ENCODE measurements at places on chromosomes 7 and 10.

GRCh38 chr7:138770904-138771303 lies 26.9 kb upstream of the TMEM213 start:
- no peak overlapping the region for H3K27ac ChIP-seq
- no peak for DNase-seq

DNA sequence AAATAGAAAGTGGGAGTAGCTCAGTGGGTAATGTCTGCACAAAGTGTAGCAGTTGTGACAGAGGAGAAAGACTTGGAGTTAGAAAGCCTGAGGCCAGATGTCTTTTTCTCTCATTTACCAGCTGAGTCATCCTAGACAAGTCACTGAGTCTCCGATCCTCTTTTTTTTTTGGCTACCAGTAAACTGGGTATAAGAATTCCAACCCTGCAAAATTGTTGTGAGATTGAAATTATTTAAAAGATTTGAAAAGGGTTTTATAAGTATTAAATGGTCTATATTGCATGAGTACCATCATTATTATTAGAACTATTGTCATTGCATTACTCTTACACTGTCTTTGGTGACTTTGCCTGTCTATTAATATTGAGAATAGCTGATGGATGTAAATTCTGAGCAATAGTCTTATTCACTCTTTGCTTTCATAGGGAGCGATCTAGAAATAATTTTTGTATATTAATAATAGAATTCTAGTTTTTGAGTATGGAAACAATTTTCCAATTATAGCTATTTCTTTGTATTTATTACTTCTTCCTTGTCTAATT lies 74.0 kb downstream of the ARID5B start:
- H3K27ac ChIP-seq: no peak overlapping the region
- no peaks in the 10 kb centered on the region for H3K27me3 ChIP-seq
- H3K4me1 ChIP-seq: peaks cover 58% of the 10 kb centered on the region
- H3K4me3 ChIP-seq: no peak overlapping the region

- H3K36me3 ChIP-seq: no peaks in the 10 kb centered on the region
- H3K27ac ChIP-seq: no peak overlapping the region
- peaks cover 68% of the 10 kb centered on the region for H3K27me3 ChIP-seq
- DNase-seq: no peak
- H3K4me3 ChIP-seq: no peak overlapping the region
- H3K4me1 ChIP-seq: no peaks in the 10 kb centered on the region
These were observed 39.2 kb upstream of the PSMG3 start for GRCh38 chr7:1609023-1609422.

DNA sequence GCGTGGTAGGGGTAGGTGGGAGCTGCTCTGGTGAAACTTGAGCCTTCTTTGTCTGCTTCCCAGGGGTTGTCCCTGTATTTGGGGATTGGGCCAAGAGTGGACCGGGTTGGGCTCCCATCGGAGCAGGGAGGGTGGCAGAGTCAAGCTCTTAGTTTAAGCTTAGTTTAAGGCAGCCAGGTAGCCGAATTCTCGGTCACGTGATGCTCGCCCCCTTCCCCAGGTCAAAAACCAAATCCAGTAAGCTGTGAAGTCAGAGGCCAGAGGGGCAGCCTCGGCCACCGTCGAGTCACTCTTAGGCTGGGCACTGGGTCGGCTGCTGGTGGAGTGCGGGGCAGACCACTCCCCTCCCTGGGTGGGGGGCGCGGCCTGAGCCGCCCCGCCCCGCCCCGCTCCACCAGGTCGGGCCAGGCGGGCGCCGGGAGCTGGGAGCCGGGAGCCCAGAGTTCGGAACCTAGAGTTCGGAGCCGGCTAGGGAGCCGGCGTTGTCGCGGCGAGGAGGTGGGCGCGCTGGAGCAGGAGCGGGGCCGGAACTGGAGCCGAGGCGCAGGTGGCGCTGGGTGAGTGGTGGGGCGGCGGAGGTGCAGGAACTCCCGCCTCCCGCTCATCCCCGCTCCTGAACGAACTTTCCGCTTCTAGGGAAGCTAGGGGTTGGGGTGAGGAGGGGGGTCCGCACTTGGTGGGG lies 2.8 kb upstream of the LZTS2 start:
- H3K36me3 ChIP-seq: no peaks in the 10 kb centered on the region
- H3K4me3 ChIP-seq: peak overlapping the region; percentile 60
- no peak for DNase-seq

GRCh38 chr10:79490400-79491142 lies 21.8 kb upstream of the EIF5AL1 start:
- H3K36me3 ChIP-seq: no peaks in the 10 kb centered on the region
- no peaks in the 10 kb centered on the region for H3K4me1 ChIP-seq
- no peak overlapping the region for H3K27ac ChIP-seq
- no peaks in the 10 kb centered on the region for H3K27me3 ChIP-seq

DNA sequence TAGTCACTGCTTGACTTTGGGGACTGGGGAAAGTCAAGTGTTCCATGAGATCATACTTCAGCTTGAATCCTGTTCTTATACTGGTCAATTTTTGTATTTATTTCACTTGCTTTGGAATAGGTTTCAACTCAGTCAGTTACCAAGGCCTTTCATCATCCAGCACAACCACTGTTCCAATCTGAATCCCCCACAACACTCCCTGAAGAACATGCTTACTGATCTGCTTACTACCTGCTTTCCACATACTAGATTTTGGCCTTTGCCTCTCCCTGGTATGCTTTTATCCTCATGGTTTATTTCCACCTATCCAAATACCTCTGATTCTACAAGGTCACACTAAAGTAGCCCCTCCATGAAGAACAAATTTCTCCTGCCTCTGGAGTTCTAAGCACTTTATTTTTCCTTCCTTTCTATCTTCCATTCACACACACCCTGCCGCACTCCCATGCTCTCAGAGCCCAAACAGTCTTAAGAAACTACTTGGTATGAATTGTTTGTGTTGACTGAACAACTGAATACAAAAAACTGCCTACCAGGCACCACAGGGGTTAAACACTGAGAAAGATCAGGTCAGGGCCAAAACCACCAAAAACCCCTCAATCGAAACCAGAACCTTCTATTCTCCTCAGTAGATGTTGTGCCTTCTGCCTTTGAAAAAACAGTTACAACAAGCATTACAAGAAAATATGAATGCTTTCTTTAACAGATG lies 178.1 kb downstream of the AVL9 start:
- DNase-seq: no peak
- no peaks in the 10 kb centered on the region for H3K4me1 ChIP-seq
- no peak overlapping the region for H3K27ac ChIP-seq

- no peaks in the 10 kb centered on the region for H3K27me3 ChIP-seq
- DNase-seq: no peak
- no peaks in the 10 kb centered on the region for H3K36me3 ChIP-seq
- no peak overlapping the region for H3K27ac ChIP-seq
- no peaks in the 10 kb centered on the region for H3K4me1 ChIP-seq
These were observed 24.1 kb downstream of the ANTXRL start for GRCh38 chr10:46310851-46311250.

- no peak for DNase-seq
- no peak overlapping the region for H3K27ac ChIP-seq
- no peaks in the 10 kb centered on the region for H3K27me3 ChIP-seq
These were observed 332.6 kb upstream of the GHITM start for GRCh38 chr10:83806717-83807116.

DNA sequence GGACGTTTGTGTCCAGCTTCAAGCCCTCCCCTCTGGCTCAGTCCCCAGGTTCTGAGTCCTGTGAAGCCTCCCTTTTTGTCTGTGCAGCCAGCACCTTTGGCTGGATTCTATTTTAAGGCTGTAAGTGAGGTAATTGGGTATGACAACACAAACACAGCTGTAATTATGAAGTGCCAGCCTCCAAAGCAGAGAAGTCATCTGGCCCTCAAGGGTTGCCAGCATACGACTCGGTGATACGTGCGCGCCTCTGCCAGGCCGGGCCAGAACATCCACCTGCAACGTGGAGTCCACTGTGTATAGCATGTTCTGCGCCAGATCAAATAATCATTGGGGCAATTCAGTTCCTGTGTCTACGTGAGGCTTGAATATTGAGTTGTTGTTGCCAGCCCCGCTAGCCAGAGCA lies 6.7 kb upstream of the FAM180A start:
- DNase-seq: no peak
- no peaks in the 10 kb centered on the region for H3K36me3 ChIP-seq
- H3K27ac ChIP-seq: no peak overlapping the region
- H3K4me3 ChIP-seq: no peak overlapping the region
- no peaks in the 10 kb centered on the region for H3K27me3 ChIP-seq

DNA sequence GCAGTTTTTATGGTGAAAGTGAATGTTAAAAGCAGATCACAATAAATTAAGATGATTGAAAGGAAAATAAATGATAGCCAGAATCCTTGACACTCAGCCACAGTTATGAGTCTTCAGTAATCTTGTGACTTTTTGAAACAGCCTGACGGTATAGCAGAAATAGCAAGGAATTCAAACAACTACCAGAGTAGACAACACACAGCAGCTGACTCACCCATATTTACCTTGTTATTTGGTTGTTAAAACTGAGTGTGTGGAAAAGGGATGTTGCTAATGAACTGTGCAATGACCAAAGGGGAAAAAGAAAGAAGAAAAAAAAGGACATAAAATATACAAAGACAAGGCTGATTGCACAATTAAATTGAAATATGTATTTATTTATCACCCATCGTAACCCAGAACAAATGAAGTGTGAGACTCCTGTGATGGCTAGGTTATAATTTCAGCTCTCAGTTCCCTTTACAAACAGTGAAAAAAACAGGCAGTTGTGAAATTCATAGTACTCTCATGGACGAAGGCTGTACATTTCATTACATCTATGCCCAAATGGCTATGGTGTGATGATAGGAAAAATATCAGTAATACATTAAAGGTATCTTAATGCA lies 1023.0 kb upstream of the SORCS1 start:
- H3K27ac ChIP-seq: no peak overlapping the region
- no peak for DNase-seq
- no peaks in the 10 kb centered on the region for H3K4me1 ChIP-seq
- no peaks in the 10 kb centered on the region for H3K36me3 ChIP-seq
- no peaks in the 10 kb centered on the region for H3K27me3 ChIP-seq

- no peaks in the 10 kb centered on the region for H3K27me3 ChIP-seq
- no peak overlapping the region for H3K4me3 ChIP-seq
- H3K36me3 ChIP-seq: no peaks in the 10 kb centered on the region
These were observed 76.6 kb downstream of the TCF7L2 start for GRCh38 chr10:113026679-113027078.

DNA sequence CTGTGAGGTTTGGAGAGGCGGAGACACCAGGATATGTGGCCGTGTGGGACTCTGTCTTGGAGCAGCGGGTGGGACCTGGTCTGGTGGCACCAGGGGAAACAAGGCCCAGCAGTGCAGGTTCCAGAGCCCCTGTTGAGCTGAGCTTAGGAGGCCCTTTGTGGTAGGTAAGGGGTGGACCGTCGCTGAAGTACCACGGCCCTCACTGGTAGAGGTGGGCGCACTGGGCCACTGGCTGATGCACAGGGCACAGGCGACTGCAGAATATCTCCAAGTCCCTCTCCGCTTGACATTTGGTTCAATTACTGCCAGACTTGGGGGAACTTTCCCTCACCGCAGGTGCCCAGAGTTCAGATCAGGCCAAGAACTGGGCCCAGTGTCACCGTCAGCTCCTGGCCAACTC lies 27.3 kb downstream of the DOCK1 start:
- no peaks in the 10 kb centered on the region for H3K4me1 ChIP-seq
- H3K27me3 ChIP-seq: no peaks in the 10 kb centered on the region
- no peak overlapping the region for H3K27ac ChIP-seq
- no peak overlapping the region for H3K4me3 ChIP-seq
- no peak for DNase-seq
- H3K36me3 ChIP-seq: no peaks in the 10 kb centered on the region

DNA sequence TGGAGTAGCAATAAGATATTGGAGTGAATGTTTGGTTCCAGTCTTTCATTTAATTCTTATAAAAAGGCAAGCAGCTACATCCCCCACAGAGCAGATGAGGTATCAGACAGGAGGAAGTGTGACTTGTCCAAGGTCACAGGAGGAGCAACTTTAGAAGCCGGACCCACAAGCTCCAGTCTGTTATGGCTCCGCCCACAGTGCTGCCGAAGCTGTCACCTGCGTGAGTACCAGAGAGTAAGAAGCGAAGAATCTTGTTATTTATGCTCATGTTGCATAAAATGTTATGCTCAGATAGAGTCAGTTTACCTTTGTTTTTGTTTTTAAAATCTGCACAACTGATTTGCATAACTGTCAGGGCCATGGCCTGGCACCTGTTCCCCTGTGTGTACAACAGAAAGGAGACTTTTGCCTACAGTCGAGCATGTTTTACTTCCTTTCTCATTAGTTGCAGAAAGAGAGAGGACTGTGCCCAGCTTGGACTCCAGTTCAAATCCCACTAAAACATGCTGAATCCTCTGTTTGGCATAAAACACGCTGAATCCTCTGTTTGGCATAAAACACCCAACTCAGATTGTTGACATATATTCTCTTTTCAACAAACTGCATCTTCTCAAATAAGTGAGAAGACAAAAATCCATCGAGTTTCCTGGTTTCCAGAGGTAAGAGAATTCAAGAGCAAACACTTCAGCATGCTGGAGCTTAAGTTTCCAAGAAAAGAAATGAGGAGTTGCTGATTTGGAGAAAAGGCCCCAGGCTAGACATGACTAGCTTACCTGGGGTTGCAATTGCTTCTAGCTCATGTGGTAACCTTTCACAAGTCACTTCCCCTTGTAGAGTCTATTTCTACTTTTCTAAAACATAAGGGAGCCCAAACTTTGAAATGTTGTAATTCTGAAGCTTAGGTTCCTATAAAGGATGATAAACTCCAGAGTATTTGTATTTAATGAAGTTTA lies 409.8 kb upstream of the ZMIZ1 start:
- no peaks in the 10 kb centered on the region for H3K4me1 ChIP-seq
- H3K27ac ChIP-seq: no peak overlapping the region
- no peaks in the 10 kb centered on the region for H3K27me3 ChIP-seq
- no peak for DNase-seq
- no peak overlapping the region for H3K4me3 ChIP-seq

DNA sequence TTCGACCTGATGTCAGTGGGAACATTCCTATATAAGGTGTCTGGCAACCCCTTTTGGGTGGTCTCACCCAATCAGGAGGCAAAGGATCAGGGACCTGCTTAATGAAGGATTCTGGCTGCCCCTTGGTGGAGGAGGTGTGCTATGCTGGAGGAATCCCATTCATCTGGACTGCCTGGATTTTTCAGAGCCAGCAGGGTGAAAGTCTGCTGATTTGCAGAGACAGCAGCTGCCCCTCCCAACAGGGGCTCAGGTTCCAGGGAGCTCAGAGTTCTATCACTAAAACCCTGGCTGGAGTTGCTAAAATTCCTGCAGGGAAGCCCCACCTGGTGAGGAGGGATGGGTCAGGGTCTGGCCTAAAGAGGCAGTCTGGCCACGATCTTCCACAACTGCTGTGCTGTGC lies 398.5 kb upstream of the CNTNAP2 start:
- no peaks in the 10 kb centered on the region for H3K36me3 ChIP-seq
- no peak for DNase-seq
- H3K4me3 ChIP-seq: no peak overlapping the region
- no peaks in the 10 kb centered on the region for H3K4me1 ChIP-seq
- H3K27me3 ChIP-seq: no peaks in the 10 kb centered on the region

DNA sequence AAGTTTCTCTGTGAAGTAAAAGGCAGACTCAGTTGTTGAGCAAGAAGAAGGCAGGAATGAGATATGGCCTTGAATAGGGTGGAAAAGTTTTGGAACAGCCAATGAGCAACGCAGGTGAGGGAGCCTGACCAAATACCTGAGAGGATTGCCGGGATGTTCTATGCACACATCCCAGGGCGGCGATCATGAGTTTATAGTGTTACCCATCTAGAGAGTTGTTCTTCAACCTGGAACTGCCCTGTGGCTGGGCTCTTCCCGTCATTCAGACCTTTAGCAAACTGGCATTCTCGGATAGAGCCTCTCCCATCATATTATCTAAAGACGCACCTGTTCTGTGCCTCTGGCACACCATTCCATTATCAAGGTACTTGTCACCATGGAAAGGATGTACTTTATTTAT lies 103.0 kb upstream of the KIF5B start:
- no peak overlapping the region for H3K4me3 ChIP-seq
- no peak overlapping the region for H3K27ac ChIP-seq
- no peaks in the 10 kb centered on the region for H3K36me3 ChIP-seq
- DNase-seq: no peak
- no peaks in the 10 kb centered on the region for H3K27me3 ChIP-seq
